Activated T-cell treated with anti-CD3 and anti-CD28 coated beads for 1 hour (primary cell): ENCODE measurements at places on chromosomes 6 and 20.

DNA sequence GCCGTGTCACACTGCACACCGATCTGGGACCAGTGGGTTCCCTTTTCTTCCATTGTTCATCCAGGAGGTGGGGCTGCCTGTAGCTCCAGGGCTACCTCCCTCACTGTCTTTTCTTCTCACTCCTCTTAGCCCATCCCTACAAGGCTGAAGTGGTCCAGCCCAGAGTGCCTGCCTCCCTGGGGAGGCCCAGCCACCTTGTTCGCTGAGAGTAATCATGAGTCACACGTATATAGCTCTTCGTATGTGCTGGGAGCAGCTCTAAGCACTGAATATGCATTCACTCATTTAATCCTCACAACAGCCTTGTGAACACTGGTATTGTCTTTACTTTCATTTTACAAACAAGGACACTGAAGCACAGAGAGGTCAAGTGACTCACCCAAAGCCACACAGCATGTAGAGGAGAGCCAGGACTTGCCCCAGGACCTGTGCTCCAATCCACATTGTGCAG, 14.7 kb upstream of the CCDC167 start:
- no peak for DNase-seq

- no peak for DNase-seq
These were observed 79.4 kb downstream of the ZDHHC14 start for GRCh38 chr6:157460182-157460999.

DNA sequence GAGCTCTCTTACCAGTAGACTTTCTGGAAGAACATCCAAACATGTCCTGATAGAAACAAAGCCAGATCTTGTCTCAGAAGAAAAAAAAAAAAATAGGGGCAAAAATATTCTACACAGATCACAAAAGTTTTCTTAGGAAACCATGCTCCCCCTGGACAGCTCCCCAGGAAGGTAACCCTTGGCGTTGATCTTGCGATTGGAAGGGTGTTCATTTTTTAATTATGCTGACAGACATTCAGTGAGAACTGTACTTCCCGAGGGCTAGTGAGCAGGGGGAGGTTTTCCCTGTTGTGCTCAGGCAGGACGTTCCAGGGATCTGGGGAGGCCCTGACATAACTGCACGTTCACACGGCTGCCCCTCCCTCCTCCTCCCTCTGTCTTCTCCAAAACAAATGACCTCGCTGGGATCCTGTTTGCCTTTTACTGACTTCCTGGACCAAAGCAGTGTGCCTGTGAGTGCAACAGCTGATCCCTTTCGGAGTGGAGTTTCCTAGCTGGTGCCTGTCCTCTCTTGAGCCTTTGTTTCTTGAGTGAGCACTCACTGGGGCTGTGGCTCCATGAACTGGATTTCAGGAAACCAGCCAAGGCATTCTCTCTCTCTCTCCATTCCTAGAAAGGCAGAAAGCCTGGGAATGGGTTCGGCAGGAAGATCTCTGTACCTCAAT, 46.7 kb downstream of the MARCKS start:
- DNase-seq, result no peak

DNA sequence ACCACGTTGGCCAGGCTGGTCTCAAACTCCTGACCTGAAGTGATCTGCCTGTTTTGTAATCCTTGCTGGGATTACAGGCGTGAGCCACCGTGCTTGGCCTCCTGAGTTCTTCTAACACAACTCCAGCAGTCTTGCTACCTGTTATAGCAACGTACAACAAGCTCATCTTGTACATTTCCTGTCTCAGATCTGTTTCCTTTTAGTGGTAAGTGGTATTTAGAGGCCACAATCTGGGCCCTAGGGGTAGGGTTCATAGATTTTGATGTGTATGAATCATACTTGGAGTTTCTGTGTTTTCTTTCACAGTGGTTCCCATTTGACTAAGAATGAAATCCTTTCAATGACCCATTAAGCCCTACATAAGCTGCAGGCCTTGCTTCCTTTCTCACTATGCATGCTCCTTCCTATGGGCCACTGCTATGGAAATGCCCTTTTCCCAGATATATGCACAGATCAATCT, 27.1 kb upstream of the SYNCRIP start:
- peak; percentile 11 for DNase-seq

GRCh38 chr6:155528982-155529453, 73.4 kb upstream of the NOX3 start:
- no peak for DNase-seq

GRCh38 chr6:82322386-82322785, 41.2 kb upstream of the TPBG start:
- DNase-seq, result no peak

DNA sequence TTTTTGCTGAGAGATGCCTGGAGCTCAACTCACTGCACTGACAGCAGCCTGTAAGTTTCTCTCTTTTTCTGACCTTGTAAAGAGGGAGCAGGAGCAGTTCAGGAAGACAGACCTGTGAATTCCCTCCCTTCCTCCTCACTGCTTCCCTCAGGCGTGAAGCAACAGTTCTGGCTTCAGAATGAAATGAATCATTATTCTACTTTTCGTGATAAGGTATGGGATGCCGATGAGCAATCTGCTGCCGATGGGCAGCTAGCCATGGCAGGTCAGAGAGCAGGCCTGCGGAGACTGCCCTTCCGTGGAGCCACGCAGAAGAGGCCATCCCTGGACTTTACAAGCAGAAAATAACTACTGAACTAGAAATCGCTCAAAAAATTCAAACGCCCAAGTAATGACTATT, 426.5 kb upstream of the RNF217 start:
- DNase-seq, result no peak

- DNase-seq, result no peak
These were observed 6.8 kb downstream of the DUSP15 start for GRCh38 chr20:31863296-31864085.

GRCh38 chr6:129764761-129765407, 54.9 kb upstream of the ARHGAP18 start:
- no peak for DNase-seq

- DNase-seq, result no peak
These were observed 204.5 kb upstream of the TAB2 start for GRCh38 chr6:149112976-149113375.

DNA sequence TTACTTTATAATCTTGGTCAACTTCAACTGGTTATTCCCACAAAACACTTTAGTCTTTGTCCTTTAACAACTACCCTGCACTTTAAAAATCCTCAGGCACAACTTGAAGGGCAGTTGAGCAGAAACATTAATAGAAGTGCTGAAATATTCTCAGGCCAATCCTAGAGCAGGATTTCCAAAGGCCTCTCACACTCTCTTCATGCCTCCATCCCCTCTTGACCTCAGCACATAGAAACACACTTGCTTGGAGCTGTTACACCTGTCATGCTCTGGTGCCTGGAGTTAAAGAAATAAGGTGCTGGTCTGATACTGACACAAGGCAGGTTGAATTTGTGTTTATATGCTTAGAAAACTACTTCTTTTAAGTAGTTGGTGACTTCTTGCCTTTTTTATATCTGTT, 618.8 kb upstream of the POU3F2 start:
- DNase-seq, result no peak

DNA sequence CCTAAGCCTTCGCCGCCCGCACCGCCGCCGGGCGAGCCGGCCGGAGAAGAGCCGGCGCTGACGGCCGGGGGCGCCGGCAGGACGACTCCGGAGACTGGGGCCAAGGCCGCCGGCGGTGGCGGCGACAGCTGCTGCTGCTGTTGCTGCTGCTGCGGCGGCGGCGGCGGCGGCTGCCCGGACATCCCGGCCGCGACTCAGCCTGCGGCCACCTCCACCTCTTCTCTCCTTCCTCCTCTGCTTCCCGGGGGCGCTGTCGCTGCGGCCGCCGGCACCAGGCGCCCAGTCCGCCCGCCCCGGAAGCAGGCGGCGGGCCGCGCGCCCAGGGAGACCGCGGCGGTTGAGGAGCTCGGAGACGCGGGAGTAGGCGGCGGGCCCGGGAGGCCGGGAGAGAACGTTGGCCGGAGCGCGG, 307 bp downstream of the RANBP9 start:
- no peak for DNase-seq

GRCh38 chr6:12595161-12595811, 121.3 kb upstream of the PHACTR1 start:
- no peak for DNase-seq

DNA sequence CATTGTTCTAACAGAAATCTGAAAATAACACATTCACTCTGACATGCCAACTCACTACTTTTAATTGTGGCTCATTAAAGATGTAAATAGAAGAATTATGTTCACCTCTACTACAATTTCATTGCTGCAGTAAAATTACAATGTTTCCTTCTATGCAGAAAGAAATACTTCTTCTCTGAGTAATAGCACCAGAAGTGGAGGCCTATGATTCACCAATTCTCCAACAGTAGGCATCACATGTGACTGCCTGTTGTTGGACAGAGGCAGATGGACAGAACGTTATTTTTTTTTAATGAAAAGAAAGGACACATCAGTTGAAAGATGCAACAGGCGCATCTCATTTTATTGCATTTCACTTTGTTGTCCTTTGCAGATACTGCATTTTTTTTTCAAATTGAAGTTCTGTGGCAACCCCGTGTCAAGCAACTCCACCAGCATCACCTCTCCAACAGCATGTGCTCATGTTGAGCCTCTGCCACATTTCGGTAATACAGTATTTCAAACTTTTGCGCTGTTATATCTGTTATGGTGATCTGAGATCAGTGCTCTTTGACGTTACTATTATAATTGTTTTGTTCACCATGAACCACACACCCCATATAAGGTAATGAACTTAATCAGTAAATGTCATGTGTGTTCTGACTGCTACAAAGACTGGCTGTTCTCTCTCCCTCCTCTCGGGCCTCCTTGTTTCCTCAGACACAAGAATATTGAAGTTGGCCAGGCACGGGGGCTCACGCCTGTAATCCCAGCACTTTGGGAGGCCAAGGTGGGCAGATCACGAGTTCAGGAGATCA, 121.4 kb downstream of the ATXN1 start:
- DNase-seq, result no peak

GRCh38 chr6:170210651-170211403, 80.1 kb downstream of the DLL1 start:
- no peak for DNase-seq

- no peak for DNase-seq
These were observed 133.4 kb upstream of the CDH4 start for GRCh38 chr20:61118429-61119224.

- peak; percentile 51 for DNase-seq
These were observed 2.0 kb downstream of the MYB start for GRCh38 chr6:135183002-135183531.

- no peak for DNase-seq
These were observed 103.0 kb upstream of the ARID1B start for GRCh38 chr6:156674197-156674596.

GRCh38 chr6:53335224-53335994, 13.3 kb downstream of the ELOVL5 start:
- peak; percentile 61 for DNase-seq

GRCh38 chr6:122995921-122996793, at the start of gene CLVS2:
CLVS2 (plus strand) TSS chr6:122996235; CDS start chr6:122997778, 1,543 bp downstream.
- DNase-seq, result no peak
